ENCODE measurements at places on chromosomes 3 and 15. TPM values are rescaled to one million over a fixed set of nuclear protein-coding genes. Genes with fewer than 3 reads are reported as not detected.
A peak's percentile ranks its signal among the peaks of the same experiment; 100 is the strongest.

SMCO1 gene
- total RNA-seq = not detected

- no peaks in the 10 kb centered on the region for H3K36me3 ChIP-seq
- no peak overlapping the region for H3K27ac ChIP-seq
- H3K27me3 ChIP-seq = no peaks in the 10 kb centered on the region
- H3K4me3 ChIP-seq = no peak overlapping the region
- DNase-seq = no peak
- H3K4me1 ChIP-seq = no peaks in the 10 kb centered on the region
These were observed 8.1 kb upstream of the ARNT2 start for GRCh38 chr15:80396096-80396495.

DNA sequence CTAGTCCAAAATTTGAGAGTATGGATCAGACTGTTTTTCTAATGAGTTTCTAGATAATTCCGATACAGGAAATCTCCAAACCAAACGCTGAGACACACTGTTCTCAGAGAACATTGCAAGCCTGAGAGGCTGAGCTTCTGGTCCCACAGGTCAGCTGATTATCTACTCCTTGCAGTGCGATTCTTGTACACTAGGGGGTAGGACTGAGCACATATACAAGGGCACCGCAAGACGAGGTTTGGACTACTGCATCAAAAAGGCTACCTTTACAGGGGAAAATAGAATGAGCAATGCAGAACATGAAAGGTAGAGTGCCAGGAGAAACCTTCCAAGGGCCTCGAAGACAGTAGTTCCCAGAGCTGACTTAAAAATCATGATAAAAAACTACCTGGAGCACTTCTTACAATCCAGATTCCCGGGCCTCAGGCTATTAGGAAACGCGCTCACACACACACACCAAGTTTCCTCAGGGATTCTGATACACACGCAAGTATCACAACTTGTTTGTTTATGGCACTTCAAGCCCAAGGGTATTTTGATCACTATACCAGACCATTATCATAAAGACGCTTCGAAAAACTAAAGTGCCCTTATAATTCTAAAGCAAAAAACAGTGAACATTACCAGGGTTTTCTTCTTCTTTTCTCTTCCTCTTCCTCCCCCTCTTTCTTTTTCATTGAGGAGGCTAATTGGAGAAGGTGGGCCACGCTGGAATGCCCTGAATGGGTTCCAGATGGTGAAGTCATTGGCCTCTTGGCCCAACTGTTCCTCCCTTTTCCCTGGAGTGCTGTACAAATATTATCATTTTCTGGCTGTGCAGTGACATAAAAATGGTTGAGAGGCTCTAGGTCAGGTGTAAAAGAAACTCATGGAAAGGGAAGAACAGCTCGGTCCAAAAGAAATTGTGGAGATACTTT is 61.8 kb downstream of the SLC12A8 start:
- no peak overlapping the region for H3K4me3 ChIP-seq
- no peaks in the 10 kb centered on the region for H3K36me3 ChIP-seq
- no peak for DNase-seq
- no peaks in the 10 kb centered on the region for H3K27me3 ChIP-seq
- H3K4me1 ChIP-seq = peaks cover 19% of the 10 kb centered on the region

GRCh38 chr3:153209596-153209995 is 47.6 kb downstream of the RAP2B start:
- no peaks in the 10 kb centered on the region for H3K27me3 ChIP-seq
- H3K36me3 ChIP-seq = no peaks in the 10 kb centered on the region
- H3K4me3 ChIP-seq = no peak overlapping the region
- H3K4me1 ChIP-seq = peaks cover 9% of the 10 kb centered on the region

- H3K4me3 ChIP-seq = no peak overlapping the region
- DNase-seq = no peak
- H3K36me3 ChIP-seq = no peaks in the 10 kb centered on the region
- H3K27me3 ChIP-seq = no peaks in the 10 kb centered on the region
These were observed 335.5 kb downstream of the IL5RA start for GRCh38 chr3:2774481-2775249.

DNA sequence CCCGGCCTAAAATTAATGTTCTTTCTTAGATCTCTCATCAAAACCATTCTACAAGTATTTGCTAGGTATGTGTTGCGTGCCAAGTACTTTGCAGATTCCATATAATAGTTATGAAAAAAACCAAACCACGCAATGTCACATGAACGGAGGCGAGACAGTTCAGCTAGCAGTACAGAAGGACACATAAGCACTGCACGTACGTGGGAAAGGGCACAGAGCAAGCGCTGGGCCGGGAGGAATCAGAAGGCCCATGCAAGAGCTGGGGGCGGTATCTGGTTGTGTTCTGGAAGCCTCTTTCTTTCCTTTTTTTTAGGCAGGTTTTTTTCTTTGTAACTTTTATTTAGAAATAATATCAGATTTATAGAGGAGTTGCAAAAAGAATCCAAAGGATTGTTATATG is 11.3 kb downstream of the PDIA5 start:
- no peak overlapping the region for H3K4me3 ChIP-seq
- peaks cover 51% of the 10 kb centered on the region for H3K4me1 ChIP-seq
- H3K27me3 ChIP-seq = no peaks in the 10 kb centered on the region

NOX5 gene
- 0.74 TPM for total RNA-seq

ZNF80 gene
- 0.74 TPM for total RNA-seq

ZPLD1 gene
- not detected for total RNA-seq

RASGRF1 gene
- total RNA-seq = not detected

- H3K36me3 ChIP-seq = no peaks in the 10 kb centered on the region
- H3K27ac ChIP-seq = no peak overlapping the region
- no peaks in the 10 kb centered on the region for H3K27me3 ChIP-seq
- DNase-seq = no peak
- no peak overlapping the region for H3K4me3 ChIP-seq
- peaks cover 13% of the 10 kb centered on the region for H3K4me1 ChIP-seq
These were observed 72.6 kb downstream of the ZBTB20 start for GRCh38 chr3:115074502-115074901.

GRCh38 chr3:127669541-127670228 is 3.1 kb upstream of the ABTB1 start:
- no peak for DNase-seq
- H3K27ac ChIP-seq = no peak overlapping the region
- no peaks in the 10 kb centered on the region for H3K27me3 ChIP-seq
- peaks cover 28% of the 10 kb centered on the region for H3K4me1 ChIP-seq

RGMA gene
- 21.6 TPM for total RNA-seq

GRCh38 chr15:73957276-73957675 is 31.0 kb downstream of the LOXL1 start:
- peaks cover 26% of the 10 kb centered on the region for H3K4me1 ChIP-seq
- no peaks in the 10 kb centered on the region for H3K27me3 ChIP-seq
- no peak for DNase-seq

- H3K36me3 ChIP-seq = no peaks in the 10 kb centered on the region
- no peak overlapping the region for H3K27ac ChIP-seq
- H3K4me1 ChIP-seq = peaks cover 5% of the 10 kb centered on the region
- no peak overlapping the region for H3K4me3 ChIP-seq
These were observed 209.6 kb upstream of the PFN2 start for GRCh38 chr3:150180334-150180733.

- H3K36me3 ChIP-seq = no peaks in the 10 kb centered on the region
- DNase-seq = no peak
- H3K27me3 ChIP-seq = no peaks in the 10 kb centered on the region
- peak overlapping the region; percentile 6 for H3K27ac ChIP-seq
These were observed 151.7 kb upstream of the KCNMB2 start for GRCh38 chr3:178384321-178385230.

DNA sequence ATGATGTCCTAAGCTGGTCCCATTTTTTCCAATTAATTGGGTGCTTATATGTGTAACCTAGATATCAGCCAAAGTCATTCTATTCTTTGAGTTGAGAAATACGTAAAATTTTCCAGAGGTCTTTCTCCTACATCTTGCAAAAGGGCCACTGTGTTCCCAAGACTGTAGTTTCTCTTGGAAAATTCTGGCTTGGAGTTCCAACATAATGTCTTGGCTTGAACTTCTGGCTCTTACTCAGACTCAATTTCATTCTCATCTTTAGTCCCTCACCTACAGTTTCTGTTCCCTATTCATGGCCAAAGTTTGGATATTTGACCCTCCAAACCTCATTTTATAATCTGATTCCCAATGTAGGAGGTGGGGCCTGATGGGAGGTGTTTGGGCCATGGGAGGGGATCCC is 201.4 kb upstream of the ARHGEF26 start:
- H3K36me3 ChIP-seq = no peaks in the 10 kb centered on the region
- H3K27ac ChIP-seq = no peak overlapping the region
- DNase-seq = no peak
- H3K4me1 ChIP-seq = no peaks in the 10 kb centered on the region
- no peak overlapping the region for H3K4me3 ChIP-seq

CYP1A1 gene
- 1.5 TPM for total RNA-seq

DNA sequence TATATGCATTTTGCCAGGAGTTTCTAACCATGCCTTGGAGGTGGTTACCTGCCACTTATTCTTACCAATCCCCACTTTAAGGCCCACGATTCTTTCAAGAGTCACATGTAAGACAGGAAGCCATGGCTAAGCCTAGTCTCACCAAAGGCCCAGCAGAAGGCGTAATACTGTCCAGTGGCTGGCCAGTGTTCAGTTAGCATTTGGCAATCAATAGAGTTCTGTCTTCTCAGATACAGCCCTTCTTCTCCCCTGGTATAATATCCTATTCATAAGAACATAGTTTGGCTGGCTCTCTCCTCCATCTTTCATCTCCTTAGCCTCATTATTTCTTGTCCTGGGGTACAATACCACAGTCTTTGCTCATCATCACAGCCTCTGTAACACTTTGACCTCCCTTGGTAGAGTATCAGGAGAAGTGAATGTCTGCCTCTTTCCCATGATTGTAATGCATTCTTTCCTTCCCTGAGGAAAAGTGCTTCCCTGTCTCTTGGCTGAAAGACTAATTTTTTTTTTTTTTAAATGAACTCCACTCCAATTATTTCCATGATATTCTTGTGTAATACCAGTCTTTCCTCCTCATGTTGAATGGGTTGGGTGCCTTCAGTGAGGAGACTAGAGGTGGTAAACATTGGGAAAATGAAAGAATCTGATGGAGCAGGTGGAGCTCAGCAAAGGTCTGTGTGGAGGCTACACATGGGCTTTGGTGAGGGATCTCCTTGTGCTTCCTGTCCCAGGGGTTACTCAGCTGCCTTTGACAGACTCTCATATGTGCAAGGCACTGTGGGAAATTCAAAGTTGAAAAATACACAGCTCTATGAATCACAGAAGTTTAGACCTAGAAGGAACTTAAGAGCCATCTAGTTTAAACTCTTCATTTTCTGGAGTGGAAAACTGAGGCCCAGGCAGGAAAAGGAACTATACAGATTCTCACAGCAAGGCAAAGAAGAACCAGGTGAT is 218.2 kb downstream of the P3H2 start:
- no peaks in the 10 kb centered on the region for H3K4me1 ChIP-seq
- no peaks in the 10 kb centered on the region for H3K27me3 ChIP-seq
- H3K27ac ChIP-seq = no peak overlapping the region

- no peak overlapping the region for H3K4me3 ChIP-seq
- no peak for DNase-seq
- peaks cover 3% of the 10 kb centered on the region for H3K4me1 ChIP-seq
- H3K36me3 ChIP-seq = no peaks in the 10 kb centered on the region
- no peaks in the 10 kb centered on the region for H3K27me3 ChIP-seq
- no peak overlapping the region for H3K27ac ChIP-seq
These were observed 184.4 kb downstream of the VGLL4 start for GRCh38 chr3:11459186-11459824.

DNA sequence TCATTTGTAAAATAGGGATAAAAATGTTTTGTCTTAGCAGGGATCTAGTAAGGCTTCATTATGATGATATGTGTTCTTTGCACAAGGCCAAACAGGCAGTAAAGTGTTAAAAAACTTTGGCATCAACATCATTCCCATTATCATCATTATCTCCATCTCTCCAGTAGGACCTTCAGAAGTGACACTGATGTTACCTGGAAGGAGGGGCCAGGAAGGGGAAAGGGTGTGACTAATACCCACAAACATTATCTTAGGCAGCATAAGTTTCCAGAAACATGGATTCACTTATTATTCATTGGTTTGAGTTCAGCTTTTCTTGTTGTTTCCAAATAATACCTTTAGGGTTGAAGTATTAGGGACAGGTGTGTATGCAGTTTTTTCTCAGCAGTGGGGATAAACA is 399.6 kb downstream of the PTPRG start:
- no peak overlapping the region for H3K4me3 ChIP-seq
- H3K36me3 ChIP-seq = no peaks in the 10 kb centered on the region
- no peaks in the 10 kb centered on the region for H3K27me3 ChIP-seq

SLCO2A1 gene
- 40.3 TPM for total RNA-seq

DNA sequence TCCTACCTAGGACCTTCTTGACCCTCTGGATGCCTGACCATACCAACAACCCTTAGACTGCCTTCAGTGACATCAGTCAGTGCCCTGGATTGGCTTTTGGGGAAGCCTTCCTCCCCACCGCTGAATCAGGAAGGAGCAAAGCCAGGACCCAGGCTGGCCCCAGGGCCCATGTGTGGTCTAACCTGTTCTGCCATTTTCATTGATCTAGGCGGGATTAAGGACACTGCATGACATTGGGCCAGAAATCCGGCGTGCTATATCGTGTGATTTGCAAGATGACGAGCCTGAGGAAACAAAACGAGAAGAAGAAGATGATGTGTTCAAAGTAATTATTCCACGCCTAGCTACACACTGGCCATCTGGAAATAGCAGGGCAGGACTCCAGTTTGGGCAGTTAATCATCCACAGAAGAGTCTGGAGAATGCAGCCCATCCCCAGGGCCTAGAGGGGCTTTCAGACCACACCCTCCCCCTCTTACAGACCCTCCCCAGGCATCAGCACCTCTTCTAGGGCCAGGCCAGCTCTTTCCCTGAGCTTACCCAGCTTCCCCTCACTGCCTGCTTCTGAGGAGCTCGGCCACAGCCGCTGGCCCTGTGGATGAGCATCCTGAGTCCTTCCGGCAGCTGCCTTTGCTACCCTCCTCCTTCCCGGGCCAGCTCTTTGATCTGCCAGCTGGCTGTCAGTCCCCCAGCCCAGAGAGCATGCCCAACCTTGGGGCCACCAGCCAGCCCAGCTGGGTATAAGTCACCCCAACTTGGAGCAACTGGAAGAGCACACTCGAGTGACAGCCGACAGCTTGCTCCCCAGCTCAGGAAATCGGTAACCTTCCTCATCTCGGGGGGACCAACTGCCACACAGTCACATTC is 45.9 kb downstream of the CHDH start:
- H3K27ac ChIP-seq = no peak overlapping the region
- H3K36me3 ChIP-seq = no peaks in the 10 kb centered on the region
- peaks cover 28% of the 10 kb centered on the region for H3K4me1 ChIP-seq
- H3K27me3 ChIP-seq = no peaks in the 10 kb centered on the region
- no peak overlapping the region for H3K4me3 ChIP-seq

DNA sequence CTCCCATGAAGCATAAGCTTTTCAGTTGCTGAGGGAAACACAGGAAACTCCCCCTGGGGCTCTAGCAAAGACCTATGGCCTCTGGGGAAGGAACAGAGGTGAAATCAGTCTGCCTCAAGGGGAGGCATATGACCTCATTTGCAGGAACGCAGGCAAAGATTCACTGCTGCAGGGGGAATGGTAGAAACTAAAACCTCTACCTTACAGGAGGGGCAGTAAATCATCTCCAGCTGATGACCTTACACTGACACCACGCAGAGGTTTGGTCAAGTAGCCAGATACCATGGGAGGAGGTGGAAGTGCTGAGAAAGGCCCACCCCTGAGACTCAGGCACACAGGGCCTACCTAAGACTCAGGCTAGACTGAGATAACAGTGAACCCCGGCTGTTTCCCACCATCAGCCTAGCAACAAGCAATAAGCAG is 81.1 kb downstream of the RAD18 start:
- H3K27ac ChIP-seq = no peak overlapping the region
- no peaks in the 10 kb centered on the region for H3K27me3 ChIP-seq
- no peaks in the 10 kb centered on the region for H3K4me1 ChIP-seq
- no peak for DNase-seq
- H3K36me3 ChIP-seq = no peaks in the 10 kb centered on the region

Data from vagina (tissue), 2 donors.